ENCODE measurements at places on chromosomes 11 and 22. TPM values are rescaled to one million over a fixed set of nuclear protein-coding genes. Genes with fewer than 3 reads are reported as not detected.

- DNase-seq = peak; percentile 20
These were observed 43.1 kb downstream of the NFAM1 start for GRCh38 chr22:42389143-42389542.

OR4S1 gene
- total RNA-seq = not detected

RFPL1 gene
- total RNA-seq = not detected

- DNase-seq = no peak
These were observed 5.2 kb upstream of the OAF start for GRCh38 chr11:120205596-120206161.

GRCh38 chr11:116078101-116078591, 573.9 kb upstream of the CADM1 start:
- DNase-seq = no peak

DNA sequence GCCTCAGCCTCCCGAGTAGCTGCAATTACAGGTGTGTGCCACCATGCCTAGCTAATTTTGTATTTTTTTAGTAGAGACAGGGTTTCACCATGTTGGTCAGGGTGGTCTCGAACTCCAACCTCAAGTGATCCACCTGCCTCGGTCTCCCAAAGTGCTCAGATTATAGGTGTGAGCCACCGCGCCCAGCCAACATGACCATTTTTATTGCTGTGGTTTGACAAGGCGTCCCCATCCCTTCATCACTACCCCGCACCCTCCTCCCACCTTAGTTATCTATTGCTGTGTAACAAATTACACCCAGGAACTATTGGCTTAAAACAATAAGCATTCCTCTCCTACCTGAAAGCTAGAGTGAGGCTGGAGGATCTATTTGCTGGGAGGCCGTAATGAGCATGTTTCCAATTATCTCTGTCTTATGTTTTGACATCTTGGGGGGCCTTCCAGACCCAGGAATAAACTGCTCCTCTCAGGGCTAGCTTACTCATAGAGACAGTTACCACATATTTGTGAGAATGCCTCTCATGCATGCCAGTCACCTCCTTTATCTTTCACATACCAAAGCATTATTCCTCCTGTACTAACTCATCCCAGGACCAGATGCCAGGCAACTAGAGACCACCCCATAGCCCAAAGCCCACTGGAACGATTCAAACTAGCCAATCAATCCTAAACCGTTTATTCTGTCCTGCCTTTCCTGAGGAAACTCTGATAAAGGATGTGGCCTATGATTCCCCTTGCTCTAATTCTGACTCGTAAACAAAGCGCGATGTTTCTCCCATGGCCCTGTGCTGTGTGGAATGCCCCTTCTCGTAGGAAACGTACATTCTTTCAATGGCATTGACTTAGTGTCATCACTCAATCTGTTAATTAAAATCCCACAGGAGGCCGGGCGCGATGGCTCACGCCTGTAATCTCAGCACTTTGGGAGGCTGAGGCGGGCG, 19.4 kb downstream of the SNU13 start:
- DNase-seq = peak; percentile 31

GRCh38 chr11:85171648-85172257, 455.4 kb downstream of the DLG2 start:
- no peak for DNase-seq

RHOD gene
- total RNA-seq = 62.5 TPM

All from Right ventricle myocardium inferior (tissue), 1 donor.